CD4-positive, alpha-beta T cell treated with Interleukin-10 for 1 hour (primary cell): ENCODE measurements at places on chromosomes 5 and 9.

DNA sequence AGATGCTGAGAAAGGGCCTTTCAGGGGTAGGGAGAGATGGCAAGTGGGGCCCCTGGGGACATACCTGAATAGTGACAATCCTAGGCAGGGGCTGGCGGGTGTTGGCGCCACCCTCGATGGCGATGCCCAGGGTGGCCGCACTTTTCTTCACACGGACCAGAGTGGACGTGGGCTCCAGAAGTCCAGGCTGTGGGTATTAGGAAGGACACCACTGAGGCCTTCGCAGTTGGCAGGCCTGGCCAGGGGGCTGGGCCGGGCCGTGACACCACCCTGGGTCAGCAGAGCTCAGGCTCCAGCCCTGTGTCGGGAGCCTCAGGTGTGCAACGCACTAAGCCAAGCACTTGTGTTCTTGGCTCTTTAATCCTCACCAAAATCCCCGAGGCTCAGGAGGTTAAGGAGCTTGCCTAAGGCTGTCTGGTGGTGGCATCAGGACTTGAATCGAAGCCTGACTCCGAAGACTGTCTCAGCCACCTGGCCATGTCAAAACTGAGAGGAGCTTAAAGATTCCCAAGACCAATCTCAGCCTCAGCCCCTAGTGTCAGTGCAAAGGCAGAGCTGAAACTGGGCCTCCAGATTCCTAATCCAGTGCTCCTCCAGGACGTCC, 15.5 kb upstream of the AKNA start:
- DNase-seq, result no peak

DNA sequence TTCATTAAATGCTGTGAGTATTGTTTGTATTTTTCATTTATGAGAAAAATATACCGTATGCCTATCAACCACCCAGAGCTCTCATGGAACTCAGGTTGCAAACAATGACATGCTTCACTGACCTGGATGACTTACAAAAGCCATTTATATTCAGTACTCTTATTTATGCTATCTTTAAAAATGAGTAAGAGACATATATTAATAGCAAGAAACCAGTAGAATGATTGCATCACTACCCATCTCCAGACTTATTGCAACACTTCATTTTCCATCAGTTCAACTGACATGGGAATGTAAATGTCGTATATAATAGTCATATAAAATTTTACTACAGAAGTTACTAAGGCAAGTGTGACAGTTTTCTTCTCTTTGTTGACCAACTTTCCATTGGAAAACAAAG, 69.1 kb downstream of the OTP start:
- no peak for DNase-seq

DNA sequence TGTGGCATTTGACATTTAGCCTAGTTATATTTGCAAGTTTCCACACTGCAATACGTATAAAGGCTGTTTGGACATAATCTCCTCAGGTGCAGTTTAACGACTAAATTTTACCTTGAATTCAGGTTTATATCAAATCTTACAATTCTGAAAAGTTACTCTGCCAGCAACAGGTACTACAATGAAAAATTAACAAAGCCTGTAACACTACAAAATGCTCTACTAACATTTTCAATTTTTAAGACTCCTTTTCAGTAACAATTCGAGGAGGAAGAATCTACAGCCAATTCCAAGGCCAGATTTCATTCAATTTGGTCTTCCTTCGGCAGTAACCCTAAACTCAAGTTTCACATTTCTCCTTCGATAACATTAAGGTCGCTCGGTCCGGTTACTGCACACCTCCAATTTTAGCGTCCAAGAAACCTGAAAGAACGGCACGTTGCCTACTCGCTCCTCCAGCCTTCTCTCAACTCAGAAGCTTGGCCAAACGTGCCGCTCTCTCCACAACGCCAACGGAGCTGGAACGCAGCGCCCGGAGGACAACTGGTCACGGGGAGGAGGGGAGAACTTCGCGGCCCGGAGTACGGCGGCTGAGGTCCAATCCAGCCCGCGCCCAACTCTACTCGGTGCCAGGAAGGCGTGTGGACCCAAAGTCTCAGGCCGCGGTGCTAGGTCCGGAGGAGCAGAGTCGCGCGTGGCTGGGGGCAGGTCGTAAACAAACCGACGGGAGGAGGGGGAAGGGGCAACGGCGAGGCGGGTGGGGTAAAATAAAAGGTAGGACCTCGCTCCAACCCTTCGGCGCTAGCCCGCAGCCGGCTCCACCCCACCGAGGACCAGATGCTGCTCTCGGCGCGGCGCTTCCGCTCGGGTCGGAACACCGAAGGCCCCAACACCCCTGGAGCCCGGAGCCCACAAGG, 681 bp downstream of the FNIP1 start:
- no peak for DNase-seq

DNA sequence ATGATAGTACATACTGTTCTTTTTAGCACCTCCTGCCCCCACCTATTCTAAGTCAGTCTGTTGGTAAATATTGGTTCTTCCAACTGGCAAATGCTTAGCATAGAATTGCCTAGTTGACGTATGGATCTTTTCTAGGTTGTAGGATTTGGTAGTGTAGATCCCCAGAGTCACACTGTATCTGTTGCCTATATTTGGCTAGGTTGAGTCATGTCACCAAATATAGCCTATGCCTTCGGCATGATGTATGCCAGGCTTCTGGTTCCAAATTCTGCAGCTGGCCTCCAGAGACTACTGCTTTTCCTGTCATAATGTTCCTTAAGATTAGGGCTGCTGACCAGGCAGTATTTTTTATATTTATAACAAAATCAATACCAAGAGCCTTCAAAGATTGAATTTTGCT, 38.2 kb downstream of the CPEB4 start:
- DNase-seq, result no peak

DNA sequence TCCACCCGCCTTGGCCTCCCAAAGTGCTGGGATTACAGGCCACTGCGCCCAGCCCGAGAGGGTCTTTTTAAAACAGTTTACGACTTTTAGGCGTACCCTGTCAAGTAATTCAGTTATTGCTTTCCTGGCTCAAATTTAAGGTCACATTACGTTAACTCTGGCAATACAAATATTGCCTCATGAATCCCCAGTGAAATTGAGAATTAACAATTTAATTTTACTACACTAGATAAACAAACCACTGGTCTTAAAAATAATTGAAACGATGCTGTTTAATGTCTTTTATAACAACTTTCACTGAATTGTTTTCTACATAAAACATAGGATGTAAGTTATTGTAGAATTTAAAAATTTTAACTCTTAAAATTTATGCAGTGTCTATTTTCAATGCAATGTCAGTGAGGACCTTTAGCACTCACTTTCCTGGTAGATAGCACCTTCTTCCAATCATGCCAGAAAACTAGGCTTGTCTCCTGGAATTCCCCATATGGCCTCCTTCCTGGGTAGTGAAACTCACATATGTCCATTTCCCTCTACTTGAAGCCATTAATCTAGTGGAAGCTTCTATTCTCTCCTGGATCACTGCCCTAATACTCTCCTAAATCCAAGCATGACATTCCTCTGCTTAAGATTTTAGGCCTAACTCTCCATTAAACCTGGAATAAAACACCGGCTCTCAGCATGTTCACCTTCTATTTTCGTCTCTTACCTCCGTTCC, 13.5 kb downstream of the BASP1 start:
- DNase-seq, result no peak

DNA sequence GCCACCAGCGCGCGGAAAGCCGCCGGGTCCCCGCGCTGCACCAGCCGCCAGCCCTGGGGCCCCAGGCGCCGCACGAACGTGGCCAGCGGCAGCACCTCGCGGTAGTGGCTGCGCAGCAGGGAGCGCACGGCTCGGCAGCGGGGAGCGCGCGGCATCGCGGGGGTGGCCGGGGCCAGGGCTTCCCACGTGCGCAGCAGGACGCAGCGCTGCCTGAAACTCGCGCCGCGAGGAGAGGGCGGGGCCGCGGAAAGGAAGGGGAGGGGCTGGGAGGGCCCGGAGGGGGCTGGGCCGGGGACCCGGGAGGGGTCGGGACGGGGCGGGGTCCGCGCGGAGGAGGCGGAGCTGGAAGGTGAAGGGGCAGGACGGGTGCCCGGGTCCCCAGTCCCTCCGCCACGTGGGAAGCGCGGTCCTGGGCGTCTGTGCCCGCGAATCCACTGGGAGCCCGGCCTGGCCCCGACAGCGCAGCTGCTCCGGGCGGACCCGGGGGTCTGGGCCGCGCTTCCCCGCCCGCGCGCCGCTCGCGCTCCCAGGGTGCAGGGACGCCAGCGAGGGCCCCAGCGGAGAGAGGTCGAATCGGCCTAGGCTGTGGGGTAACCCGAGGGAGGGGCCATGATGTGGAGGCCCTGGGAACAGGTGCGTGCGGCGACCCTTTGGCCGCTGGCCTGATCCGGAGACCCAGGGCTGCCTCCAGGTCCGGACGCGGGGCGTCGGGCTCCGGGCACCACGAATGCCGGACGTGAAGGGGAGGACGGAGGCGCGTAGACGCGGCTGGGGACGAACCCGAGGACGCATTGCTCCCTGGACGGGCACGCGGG, at the start of gene TERT:
Gene TERT (minus strand): TSS at position 234 of the 815 bp plus-strand sequence. CDS start 79 bp downstream, at position 155.
- peak; percentile 82 for DNase-seq

GRCh38 chr5:132064738-132065331, 4.4 kb downstream of the IL3 start:
- peak; percentile 81 for DNase-seq

DNA sequence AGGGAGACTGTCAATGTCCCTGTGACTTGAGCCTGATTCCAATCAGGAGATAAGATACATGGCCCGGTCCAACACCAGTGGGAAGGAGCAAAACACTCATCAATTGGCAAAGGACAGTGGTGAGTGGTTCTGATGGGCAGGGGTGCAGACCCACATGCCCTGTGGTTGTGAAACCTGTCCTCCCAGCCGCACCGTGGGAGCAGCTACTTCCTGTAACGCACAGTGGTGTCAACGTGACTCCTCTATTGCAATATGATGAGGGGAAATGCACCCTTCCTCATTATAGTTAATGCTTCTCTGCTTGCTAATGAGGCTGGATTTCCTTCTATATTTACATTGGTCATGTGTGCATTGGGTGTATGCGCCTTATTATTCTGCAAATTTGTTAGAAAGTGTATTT, 223.0 kb downstream of the IRX1 start:
- DNase-seq, result no peak
